ENCODE measurements at places on chromosomes 4 and X.

DNA sequence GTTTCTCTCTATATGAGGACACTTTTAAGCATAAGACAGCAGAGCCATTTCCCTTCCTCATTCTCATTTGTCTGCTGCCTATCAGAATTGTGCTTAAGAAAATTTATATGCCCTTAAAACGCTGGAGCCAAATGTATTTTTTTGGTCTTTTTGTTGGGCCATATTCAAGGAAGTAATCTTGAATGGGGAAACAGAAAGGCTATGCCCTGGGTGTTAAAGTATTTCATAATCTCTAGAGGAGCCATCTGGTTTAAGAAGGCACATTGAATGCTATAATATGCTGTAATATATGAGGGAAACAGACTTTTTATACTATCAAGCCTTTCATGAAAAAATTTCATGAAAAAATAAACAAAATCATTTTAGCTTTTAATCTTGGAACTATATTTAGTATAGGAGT lies 4.3 kb downstream of the DMD start:
- no peak for DNase-seq

- no peak for DNase-seq
Measured at GRCh38 chr4:35793045-35793722, 451.1 kb downstream of the ARAP2 start.

GRCh38 chrX:85379174-85379907 lies at the start of gene POF1B:
Gene POF1B, minus strand, starts transcription at chrX:85379665. Its CDS starts 211 bp downstream, at chrX:85379454.
- no peak for DNase-seq

DNA sequence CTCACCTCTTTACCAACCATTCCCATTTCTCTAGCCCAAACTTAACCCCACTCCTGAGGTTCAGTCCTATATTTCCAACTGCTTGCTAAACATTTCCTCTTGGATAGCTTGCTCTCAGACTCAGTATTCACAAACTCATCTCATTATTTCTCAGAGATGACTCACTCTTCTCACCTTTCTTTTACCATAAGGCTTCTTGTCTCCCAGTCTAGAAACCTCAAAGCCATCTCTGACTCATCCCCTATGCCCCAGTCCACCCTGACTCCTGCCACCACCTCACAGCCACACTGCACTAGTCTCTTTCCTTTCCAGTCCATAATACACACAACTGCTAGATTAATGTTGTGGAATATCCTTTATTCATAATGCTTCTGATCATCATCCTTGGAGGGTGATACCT lies 4.8 kb downstream of the FRMPD3 start:
- peak; percentile 13 for DNase-seq

DNA sequence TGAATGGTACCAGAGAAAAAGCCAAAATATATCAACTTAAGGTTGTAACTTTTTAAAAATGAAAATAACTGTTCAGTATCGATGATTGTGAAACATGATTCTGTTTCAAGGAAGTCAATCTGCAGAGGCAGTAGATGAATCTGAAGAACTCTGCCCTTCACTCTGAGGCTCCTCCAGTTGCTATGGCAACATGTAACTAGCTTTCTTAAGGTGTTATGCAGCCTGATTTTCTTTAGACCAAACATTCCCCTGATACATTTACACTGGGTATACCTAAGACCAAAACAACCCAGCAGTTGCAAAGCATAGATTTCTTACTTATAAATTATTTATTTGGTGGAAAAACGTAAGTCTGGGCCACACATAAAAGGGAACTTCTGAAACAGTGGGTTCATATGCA lies 133.6 kb upstream of the RASGEF1B start:
- DNase-seq, result no peak

- DNase-seq, result no peak
Measured at GRCh38 chr4:11565899-11566298, 137.2 kb upstream of the HS3ST1 start.

DNA sequence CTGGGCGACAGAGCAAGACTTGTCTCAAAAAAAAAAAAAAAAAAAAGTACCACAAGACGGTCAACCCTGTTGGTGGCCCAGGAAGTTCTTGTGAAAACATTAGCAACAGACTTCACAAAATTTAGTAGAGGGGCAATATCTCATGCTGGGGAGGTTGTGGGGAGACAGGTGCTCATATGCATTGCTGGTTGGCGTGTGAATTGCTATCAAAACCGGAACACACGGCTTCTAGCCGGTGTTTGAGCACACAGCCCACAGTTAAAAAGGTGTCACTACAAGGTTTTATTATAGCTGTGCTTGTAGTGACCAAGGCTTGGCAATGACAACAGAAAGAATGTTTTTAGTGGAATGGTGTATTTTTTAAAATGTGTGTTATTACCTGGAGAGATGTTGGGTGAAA lies 41.8 kb downstream of the SMS start:
- no peak for DNase-seq

GRCh38 chr4:139826426-139826825 lies 160.8 kb downstream of the MGST2 start:
- no peak for DNase-seq

DNA sequence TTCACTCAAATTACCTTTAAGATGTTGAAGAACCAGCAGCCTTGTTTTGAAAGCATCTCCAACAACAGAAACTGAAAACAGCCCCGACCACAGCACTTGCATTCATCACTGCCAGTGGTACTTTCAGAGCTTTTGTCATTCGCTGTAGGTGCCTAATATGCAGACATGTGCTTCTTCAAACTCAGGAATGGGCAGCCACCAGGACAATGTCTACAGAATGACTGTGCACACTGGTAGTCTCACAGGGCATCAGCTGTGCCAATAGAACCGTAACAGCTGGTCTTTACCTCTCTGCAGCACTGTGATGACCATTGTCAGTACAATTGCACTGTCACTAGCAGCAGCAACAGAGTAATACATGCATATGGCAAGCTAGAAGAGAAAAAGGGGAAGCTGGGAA lies 1149.7 kb downstream of the STPG2 start:
- no peak for DNase-seq

DNA sequence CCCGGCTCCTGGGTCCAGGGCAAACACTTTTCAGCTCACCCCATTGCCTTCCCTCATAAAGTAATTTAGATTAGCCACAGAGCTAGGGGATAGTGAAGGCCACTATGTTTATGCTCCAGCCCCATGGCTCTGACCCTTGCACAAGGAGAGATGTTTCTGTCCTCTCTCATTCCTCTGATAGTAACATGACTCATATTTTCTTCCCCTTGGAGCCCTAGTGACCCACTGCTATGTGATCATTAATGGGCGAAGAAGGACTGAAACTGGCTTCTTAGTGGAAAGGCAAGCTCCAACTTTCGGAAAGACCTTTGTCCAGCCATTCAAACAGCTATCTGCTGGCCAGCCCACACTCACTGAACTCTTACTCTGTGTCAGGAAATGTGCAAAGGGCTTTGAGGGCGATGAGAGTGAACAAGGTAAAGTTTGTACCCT lies 12.3 kb downstream of the CLDN2 start:
- DNase-seq, result peak; percentile 34

DNA sequence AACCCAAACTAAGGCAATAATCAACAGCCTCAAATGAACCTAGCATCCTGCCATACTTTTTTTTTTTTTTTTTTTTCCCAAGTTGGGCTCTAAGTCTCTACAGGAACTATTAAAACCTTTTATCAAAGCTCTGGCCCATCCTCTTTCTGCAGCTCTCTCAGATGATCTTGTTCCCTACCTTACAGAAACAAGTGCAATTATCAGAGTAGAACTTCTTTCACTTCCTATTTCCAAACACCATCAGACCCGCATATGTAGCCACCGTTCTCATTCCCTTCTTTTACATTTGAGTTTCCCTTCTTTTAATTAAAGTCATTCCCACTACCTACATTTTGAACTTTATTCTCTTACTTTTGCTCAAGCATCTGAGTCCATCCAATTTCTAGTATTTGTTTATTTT lies 690.6 kb downstream of the DMD start:
- no peak for DNase-seq

- DNase-seq, result no peak
Measured at GRCh38 chr4:159828687-159829086, 725.8 kb downstream of the RAPGEF2 start.

- peak; percentile 3 for DNase-seq
Measured at GRCh38 chr4:37978248-37978924, 18.2 kb downstream of the PTTG2 start.
